ENCODE measurements at places on chromosomes 12 and 14.

DNA sequence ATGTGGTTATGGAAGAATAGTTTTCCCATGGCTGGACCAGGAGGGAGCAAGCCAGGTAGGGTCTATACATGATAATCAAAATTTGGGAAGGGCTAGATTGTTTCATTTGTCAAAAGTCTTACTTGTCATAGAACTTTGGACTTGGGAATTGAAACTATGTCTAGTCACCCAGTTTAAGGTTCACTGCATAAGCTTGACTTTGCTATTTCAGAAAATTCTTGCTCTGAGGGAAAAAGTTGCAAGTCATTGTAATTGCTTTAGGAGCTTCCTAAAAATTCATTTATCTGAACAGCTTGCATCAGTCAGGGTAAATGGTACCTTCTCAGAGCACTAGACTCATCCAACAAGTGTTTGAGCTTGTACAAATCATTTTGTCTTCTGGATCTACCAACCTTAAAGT is 1194.7 kb downstream of the GALC start:
- peak; percentile 18 for DNase-seq

GRCh38 chr12:124175704-124176103 is 119.2 kb upstream of the RFLNA start:
- no peak for DNase-seq

- no peak for DNase-seq
Observed at GRCh38 chr14:56709201-56709600, 101.1 kb downstream of the OTX2 start.

GRCh38 chr14:90400904-90401561 is 4.2 kb downstream of the CALM1 start:
- DNase-seq: no peak

DNA sequence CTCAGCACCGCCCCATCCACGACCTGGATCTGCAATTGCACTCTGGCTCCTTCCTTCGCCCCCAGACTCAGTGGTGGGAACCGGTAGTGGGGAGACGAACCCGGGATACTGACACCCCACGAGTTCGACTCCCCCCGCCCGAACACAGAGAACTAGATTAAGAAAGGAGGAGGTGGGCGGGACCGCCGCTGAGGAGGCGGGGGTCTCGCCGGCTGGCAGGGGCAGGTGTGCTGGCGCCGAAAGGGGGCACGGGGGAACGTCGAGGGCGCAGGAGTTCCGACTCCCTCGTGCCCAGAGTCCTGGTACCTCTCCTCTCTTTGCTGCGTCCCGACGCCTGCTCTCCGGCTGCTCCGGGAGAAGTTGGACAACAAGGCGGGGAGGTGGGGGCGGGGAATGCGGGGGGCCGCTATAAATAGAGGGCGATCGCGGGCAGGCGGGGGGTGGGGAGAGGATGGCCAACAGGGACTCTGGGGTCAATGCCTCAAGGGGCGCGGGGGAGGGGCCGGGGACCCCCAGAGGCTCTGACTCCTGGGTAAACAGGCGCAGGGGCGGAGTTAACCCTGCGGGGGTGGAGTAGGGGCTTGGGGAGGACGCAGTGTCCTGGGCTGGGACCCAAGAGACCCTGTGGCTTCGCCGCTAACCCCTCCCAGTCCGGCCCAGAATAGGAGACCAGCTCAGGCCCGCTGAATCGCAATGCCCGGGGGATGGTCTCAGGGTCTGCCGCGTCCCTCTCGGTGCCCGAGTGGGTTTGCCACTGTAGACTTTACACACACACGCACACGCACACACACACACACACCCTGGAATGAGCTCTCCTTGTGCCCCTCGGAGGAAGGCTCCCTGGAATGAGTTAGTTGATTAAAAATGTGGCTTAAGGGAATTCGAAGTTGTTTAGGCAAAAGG is 761 bp upstream of the NDRG2 start:
- no peak for DNase-seq

- no peak for DNase-seq
Observed at GRCh38 chr14:104726600-104727451, 2.8 kb downstream of the ADSS1 start.

Measured in kidney glomerular epithelial cell (primary cell).